Activated naive CD8-positive, alpha-beta T cell treated with anti-CD3 and anti-CD28 coated beads, Interleukin-2, amount 10 ng/mL, durations not matched to agents 7 days and 5 days (primary cell): ENCODE measurements at places on chromosomes 13 and 19.

DNA sequence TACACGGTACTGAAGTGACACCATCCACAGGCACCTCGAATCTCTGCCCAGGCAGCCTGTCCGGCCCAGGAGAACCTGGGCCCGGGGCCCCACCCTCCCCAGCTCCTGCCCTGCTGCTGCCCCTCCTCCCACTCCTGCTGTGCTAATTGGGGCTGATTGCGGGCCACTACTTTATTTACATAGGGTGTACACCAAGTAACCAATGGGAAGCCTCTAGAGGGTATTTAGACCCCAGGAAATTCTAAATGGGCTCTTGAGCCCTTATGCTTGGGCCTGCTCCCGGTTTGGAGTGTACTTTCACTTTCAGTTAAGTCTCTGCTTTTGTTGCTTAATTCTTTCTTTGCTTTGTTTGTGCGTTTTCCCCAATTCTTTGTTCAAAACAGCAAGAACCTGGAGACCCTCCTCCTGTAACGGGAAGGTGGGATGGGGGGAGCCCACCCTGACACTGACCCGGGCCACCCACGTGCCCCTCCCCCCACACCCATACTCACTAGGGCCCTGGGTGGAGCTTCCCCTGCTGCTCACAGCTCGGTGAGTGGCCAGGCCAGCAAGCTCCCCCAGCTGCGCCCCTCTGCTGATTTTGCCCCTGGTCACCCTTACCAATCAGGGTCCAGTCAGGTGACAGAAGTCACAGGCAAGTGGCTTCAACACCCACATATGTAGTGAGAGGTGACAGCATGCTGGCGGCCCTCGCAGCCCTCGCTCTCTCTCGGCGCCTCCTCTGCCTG lies 9.4 kb downstream of the SCGB2B2 start:
- no peak for DNase-seq

DNA sequence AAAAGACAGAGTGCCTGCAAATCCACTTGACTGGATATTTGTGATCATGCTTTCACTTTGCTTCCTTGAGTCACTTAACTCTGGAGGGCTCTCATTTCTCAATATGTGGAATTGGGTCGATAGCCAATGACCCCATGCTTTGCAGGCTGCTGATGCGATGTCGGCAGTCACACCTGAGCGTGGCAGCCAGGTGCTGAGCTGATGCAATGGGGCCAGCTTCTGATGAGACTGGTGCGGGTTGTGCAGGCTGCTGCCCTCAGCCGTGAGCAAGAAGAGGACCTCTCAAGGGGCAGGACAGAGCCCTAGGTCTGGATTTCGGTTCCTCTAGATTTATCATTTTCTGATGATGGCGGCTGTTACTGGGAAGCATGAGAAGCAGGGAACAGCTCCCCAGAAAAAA lies 334.1 kb downstream of the TEX29 start:
- DNase-seq: no peak

DNA sequence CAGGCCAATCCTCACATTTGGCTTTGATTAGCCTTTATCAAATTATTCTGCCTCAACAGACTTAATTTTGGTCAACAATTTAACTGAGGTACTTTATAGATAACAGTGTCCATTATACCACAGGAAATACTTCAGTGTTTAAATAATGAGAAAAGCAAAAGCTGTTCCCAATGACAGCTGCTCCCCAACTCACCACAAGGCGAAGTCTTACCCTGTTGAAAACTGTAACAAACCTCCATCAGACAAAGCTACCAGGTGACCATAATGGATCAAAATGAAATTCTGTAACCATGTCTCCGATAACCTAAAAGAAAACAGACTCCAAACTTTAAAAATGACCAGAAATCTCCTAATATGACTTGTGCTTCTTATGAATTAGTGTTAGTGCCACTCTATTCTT lies 50.3 kb downstream of the ZNF44 start:
- DNase-seq: no peak

DNA sequence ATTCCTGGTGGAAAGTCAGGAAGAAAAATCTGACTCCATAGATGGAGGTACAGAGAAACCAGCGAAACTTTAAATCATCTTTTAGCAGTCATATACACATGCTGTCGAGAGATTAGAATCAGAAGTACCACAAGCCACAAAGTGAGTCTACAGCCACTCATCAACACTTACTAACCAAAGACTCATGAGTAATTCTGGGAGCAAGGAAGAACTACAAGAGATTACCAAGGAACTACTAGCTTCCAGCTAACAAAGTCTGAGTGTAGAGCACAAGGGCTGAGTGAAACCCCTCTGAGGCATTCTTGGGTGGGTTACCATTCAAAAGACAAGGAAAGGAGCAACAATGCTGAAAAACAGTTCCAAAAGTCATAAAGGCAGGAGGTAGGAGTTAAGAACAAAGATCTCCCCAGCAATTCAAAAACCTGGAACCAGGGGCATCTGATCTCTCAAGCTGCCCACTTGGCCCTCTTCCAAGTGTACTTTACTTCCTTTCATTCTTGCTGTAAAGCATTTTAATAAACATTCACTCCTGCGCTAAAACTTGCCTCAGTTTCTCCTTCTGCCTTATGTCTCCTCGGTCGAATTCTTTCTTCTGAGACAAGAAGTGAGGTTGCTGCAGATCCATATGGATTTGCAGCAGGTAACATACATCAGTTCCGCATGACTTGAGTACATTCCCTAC lies 13.0 kb downstream of the RBM26 start:
- no peak for DNase-seq

GRCh38 chr13:52994051-52994450 lies 34.6 kb upstream of the OLFM4 start:
- DNase-seq: no peak

GRCh38 chr13:53398051-53398450 lies 369.4 kb downstream of the OLFM4 start:
- DNase-seq: no peak

- DNase-seq: no peak
Observed at GRCh38 chr13:104586051-104586746, 1520.0 kb upstream of the SLC10A2 start.

- no peak for DNase-seq
Observed at GRCh38 chr13:75788481-75788981, 152.4 kb downstream of the LMO7 start.

- no peak for DNase-seq
Observed at GRCh38 chr13:48567515-48568369, 34.9 kb upstream of the RCBTB2 start.

- DNase-seq: no peak
Observed at GRCh38 chr19:41616792-41617621, 9.9 kb downstream of the CEACAM4 start.

DNA sequence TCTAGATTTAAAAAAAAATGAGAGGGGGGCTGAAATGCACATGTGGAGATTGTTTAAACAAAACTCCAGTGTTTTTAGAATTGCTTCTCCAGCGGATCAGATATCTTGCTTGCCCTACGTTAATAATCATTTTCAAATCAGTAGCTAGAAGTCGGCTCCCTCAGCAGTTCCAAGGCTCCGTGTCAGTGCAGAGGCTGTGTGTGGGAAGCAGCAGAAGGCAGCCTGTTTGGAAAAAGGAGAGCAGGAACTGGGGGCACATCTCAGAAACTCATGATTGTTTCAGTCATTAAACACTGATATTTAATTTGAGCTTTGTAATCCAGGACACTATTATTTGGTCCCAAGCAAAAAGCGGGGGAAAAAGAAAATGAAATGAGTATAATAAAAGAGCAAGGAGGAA lies 50.9 kb downstream of the SOX21 start:
- no peak for DNase-seq

DNA sequence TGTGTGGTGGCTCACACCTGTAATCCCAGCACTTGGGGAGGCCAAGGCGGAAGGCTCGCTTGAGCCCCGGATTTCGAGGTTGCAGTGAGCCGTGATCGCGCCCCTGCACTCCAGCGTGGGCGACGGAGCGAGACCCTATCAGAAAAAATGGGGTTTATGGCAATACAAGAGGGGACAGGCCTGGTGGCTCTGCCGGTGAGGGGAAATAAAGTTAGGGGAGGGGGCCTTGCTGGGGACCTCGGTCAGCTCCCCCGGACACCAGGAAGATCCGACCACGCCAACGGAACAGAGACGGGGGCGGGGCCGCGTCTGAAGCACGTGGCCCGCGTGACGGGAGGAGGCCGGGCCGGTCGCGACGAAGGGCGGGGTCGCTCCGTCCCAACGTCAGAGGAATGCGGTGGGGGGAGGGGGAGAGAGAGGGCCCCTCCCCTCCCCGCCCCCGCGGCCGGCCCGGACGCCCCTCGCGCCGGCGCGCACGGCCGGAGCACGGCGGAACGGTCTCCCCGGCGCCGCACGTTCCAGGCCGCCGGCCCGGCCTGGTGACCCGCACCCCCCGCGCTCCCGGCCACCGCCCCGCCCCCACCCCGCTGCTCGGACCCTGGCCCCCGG lies 1.9 kb upstream of the HNRNPL start:
- DNase-seq: peak; percentile 92

- DNase-seq: no peak
Observed at GRCh38 chr13:95697052-95697680, 20.2 kb downstream of the DNAJC3 start.

DNA sequence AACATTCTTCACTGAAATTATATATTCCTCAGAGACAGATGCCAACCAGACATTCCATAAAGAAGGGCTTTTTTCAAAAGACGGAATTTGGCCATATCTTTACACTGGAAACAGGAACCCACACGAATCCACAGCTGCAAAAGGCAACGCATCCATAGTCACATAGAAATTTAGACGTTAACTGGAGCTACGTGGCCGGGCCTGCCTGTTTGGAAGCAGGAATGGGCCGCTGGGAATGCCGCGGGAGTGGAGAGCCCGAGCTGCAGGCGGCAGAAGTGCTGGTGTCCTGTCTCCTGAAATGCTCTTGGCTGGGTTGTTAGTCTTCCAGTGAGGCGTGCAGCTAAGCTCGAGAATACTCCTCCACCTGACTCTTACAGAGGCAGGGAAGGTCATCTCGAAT lies 122.2 kb downstream of the KL start:
- DNase-seq: no peak

GRCh38 chr19:677201-677600 lies 1.0 kb downstream of the FSTL3 start:
- DNase-seq: no peak

GRCh38 chr19:57814505-57815246 lies at the start of gene ZNF552:
TSS of gene ZNF552 (minus strand) at chr19:57814913. CDS start at chr19:57814743, 170 bp downstream.
- peak; percentile 70 for DNase-seq

DNA sequence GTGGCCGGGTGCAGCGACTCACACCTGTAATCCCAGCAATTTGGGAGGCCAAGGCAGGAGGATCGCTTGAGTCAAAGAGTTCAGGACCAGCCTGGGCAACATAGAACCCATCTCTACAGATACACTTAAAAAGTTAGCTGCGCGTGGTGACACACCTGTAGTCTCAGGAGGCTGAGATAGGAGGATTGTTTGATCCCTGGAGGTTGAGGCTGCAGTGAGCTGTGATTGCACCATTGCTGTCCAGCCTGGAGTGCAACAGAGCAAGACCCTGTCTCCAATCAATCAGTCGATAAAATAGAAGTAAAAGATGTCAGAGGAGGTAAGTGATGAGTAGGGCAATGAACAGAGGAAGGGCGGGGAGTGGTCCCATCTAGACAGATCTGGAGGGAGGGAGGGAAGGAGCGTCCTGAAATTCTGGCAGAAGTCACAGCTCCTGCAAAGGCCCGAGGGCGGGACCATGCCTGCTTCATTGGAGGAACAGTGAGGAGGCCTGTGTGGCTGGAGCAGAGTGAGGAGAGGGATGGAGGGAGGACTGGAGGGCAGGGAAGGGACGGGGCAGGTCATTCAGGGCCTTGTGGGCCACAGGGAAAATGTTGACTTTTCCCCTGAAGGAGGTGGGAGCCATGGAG lies 9.7 kb downstream of the SMIM24 start:
- DNase-seq: no peak

DNA sequence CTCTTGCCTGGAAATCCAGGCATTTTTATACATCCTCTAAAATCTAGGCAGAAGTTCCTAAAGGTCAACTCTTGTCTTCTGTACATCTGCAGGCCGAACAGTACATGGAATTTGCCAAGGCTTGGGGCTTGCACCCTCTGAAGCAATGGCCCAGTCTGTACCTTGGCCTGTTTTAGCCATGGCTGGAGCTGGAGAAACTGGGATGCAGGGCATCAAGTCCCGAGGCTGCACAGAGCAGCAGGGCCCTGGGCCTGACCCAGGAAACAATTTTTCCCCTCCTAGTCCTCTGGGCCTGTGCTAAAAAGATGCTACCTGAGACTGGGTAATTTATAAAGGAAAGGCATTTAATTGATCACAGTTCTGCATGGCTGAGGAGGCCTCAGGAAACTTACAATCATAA lies 520.8 kb upstream of the MIR17HG start:
- DNase-seq: no peak

DNA sequence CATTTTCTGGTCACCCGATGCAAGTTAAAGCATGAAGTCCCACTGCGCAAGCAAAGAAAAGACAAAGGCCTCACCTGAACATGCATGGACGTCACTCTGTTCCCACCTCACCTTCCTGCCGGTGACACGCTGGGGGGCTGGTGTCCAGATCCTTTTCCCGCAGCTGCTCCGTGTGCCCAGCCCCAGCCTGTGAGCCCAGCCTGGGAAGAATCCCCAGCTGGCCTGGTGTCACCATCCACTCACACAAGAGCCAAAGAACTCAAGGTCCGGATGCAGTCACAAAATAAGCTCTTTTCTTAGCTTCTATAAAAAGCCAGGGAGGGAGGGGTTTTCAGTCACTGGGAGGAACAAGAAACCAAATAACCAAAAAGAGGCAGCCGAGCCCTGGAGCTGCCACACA lies 249.9 kb downstream of the COL4A1 start:
- no peak for DNase-seq

DNA sequence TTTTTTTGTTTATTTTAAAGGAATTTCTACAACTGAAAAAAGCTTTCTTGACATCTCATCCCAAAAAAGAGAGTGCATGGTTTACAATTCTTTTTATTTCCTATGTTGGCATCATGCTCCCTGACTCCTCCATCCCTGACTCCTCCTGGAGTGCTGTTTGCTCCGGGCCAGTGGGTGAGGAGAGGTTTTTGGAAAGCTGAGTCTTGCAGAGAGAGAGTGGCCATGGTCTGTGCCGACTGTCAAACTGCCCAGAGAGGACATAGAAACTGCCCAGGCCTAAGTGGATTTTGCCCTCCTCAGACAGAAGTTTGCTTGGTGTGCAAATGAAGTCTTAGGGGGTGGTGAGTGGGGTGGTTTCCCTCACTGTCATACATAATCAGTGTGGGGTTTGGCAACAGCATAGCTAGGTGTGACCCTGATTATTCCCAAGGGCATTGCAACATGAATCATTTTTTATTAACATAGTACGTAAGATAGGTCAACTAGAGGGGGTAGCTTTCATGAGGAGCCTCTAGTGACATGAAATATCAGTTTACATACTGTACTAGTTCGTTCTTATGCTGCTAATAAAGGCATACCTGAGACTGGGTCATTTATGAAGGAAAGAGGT lies 179.8 kb upstream of the UBL3 start:
- DNase-seq: no peak

DNA sequence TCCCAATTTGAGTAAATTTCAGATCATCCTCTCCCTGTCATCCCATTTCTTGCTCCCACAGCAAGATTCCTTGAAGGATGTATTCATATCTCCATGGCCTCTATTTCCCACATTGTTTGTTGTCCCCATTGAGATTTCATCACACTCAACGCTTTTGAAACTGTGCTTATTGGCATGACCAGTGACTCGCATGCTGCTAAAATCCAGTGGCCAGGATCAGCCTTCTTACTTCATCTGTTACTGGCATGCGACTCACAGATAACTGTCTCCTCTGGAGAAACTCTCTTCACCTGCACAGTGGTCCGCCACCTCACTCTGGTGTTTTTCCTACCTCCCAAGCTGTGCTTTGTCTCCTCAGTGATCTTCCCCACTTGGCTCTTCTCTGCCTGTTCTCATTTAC lies 95.8 kb downstream of the WASF3 start:
- DNase-seq: no peak

GRCh38 chr19:6481541-6482342 lies at the start of gene DENND1C:
TSS of gene DENND1C (minus strand) at chr19:6481787. CDS start at chr19:6481695, 92 bp downstream.
- DNase-seq: peak; percentile 79

- no peak for DNase-seq
Observed at GRCh38 chr13:44649104-44649428, 72.9 kb upstream of the TSC22D1 start.
